ENCODE measurements at places on chromosomes 1 and 21.

GRCh38 chr1:231939118-231939517, 312.5 kb downstream of the DISC1 start:
- DNase-seq, result no peak

- DNase-seq, result no peak
These were observed 38.3 kb upstream of the GLIS1 start for GRCh38 chr1:53777272-53777671.

DNA sequence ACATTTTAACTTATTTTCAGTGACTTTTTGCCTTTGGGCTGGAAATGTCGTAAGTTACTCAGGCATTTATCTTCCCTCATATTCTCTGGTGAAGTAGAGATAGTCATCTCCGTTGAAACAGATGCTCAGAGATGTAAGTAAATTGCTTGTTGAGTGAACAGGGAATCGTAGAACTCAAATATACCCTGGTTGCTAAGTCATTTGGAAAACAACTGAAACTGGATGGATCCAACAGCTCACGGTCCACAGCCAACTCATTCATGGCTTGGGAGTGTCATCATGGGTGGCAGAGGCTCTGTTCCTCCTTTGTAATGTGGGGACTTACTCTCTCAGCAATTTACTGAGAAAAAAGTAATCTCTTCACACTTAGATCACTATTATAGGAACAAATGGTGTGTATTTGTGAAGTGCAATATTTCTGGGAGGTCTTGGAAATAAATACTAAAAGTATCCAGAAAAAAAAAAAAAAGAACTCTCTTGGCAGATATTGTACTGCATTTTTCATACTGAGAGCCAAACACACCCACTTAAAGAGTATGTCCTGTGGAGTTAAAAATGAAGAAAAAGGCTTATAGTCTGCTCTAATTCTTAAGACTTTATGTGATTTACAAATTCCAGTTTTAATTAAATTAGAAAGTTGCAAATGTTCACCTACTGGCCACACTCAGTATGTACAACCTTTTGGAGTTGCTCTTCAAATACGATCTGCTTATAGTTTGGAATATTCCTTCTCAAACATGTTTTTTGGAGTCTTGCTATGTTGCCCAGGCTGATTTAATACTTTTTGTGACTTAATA, 107.4 kb downstream of the LEPR start:
- no peak for DNase-seq

DNA sequence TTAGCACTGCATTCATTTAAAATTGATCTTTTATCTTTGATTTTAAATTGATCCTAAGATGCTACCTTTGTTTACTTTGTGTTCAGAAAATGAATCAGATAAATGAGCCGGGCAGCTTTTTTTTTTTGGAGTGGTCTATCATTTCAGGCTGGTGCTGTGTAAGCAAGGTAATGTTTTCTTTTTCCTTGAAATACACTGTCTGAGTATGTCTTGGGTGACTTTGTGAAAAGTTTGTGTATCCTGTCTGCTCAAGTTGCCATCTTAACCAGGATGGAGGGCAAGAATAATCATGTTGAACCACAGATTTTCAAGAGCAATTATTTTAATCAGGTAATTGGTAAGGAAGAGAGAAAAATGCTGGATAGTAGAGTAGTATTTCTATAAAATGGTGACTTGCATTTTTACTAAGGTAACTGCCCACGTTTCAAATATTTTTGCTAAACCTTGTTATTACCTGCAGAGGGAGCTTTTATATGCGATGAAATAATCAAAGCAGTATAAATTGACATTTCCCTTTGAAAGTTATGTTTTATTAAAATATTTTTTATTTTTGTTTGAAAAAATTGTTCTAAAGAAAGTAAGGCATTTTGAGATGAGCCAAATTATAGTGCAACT, 11.1 kb downstream of the ADGRL2 start:
- no peak for DNase-seq

- no peak for DNase-seq
These were observed 26.1 kb downstream of the PCAT6 start for GRCh38 chr1:202836623-202837403.

Data from renal pelvis (tissue), 12 donors.